Activated naive CD4-positive, alpha-beta T cell treated with anti-CD3 and anti-CD28 coated beads, Interleukin-2, amount 10 ng/mL, durations not matched to agents 7 days and 5 days (primary cell): ENCODE measurements at places on chromosomes 11 and 22.
A peak's percentile ranks its signal among the peaks of the same experiment; 100 is the strongest.

- DNase-seq: no peak
These were observed 182.8 kb downstream of the KIRREL3 start for GRCh38 chr11:126817523-126818450.

DNA sequence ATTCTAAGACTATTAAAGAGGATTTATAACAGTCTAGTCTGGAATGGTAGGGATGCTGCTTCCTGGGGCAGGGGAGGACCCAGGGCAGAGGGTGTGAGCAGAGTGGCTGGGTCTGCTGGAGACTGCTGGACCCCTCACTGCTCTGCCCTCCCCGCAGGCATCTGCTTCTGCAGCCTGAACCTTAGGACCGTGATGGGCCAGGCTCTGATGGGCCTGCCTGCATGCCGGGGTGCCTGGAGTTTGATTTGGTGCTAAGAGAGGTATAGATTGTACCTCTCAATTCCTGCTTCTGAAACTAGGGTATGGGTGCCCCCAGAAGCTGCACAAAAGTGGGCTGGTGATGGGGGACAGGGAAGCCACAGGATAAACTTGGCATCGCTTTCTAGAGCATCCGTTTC lies 54.9 kb downstream of the CD82 start:
- DNase-seq: no peak

- no peak for DNase-seq
These were observed 52.1 kb downstream of the LHFPL7 start for GRCh38 chr22:24894220-24894975.

- no peak for DNase-seq
These were observed 20.5 kb upstream of the ACRV1 start for GRCh38 chr11:125701018-125701610.

DNA sequence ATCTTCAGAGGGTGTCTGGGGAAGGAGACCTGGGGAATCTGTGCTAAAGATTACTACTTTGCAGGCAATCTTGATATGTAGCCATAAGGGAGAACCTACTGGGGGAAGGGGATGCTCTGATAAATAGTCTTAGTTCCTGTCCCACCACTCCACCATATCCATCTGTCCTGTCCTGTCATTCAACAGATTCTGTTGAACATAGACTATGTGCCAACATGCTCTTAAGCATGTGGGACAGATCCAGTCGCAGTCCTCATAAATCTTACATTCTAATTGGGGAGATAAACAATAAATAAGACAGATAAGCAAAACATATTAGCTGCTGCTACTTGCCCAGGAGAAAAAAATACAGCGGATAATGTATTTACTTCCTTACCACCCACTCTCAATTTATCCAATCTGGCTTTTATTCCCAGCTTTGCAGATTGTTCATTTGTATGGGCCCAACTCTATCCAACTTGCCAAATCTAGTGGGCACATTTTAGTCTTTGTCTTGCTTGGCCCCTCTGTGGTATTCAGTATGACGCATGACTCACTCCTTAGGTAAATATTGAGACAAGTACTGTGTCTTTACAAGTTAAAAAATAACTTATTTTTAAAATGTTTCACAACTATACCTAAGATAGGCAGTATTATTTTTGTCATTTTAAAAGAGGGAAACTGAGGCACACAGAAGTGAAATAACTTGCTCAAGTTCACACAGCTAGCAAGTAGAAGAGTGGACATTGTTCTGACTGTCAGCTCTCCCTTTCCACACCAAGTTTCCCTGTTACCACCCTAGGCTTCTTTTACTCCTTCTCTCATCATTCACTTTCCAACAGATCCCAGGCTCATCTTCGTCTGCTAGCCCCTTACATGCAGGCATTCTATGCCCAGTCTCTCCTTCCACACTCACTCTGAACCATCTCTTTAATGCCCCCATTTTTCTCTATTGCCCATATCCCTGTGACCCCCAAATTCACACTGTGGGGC lies 133.6 kb upstream of the SESN3 start:
- no peak for DNase-seq

DNA sequence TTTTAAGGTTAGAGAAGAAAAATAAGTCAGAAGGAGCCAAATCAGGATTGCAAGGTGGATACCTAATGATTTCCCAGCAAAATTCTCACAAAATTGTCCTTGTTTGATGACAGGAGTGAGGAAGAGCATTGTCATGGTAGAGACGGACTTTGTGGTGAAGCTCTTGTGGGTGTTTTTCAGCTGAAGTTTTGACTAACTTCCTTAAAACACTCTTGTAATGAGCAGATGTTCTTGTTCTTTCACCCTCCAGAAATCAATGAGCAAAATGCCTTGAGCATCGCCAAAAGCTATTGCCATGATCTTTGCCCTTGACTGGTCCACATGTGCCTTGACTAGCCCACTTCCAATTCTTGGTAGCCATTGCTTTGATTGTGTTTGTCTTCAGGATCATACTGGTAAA lies 20.0 kb downstream of the CALCB start:
- no peak for DNase-seq

GRCh38 chr22:39825661-39826102 lies 67.9 kb downstream of the ENTHD1 start:
- peak; percentile 25 for DNase-seq

GRCh38 chr22:22219140-22219996 lies 25.2 kb upstream of the VPREB1 start:
- DNase-seq: no peak

GRCh38 chr11:70090961-70091381 lies 12.9 kb downstream of the ANO1 start:
- DNase-seq: no peak
